DMS79 (cell line): ENCODE measurements at places on chromosomes 16 and 17.

DNA sequence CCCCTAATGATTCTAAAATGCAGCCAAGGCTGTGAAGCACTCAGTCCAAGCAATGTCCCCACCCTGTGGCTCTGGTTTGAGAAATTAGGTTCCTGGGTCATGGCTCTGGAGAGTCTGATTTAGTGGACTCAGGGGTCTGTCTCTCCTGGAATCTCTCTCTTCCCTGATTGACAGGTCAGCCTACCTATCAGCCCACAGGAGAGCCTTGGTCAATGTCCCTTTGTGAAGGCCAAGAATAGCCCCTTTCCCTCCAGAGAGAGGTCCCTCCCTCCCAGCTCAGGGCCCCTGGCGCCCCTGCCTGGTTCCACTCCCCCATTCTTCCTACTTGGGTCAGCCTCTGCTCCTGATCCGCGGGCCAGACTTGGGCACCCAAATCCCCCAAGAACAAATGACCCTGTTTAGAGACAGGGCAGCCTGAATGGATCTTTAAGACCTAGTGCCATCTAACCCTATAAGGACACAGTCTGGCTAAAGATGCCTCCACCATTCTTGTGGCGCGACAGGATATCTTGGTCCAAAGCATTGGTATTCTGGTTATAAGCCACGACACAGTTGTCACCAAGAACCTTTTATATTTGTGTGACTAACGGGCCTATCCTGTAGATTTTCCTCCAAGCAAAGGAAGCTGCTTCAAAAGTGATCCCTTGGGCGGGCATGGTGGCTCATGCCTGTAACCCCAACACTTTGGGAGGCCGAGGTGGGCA is 38.3 kb upstream of the PRSS54 start:
- DNase-seq: no peak

DNA sequence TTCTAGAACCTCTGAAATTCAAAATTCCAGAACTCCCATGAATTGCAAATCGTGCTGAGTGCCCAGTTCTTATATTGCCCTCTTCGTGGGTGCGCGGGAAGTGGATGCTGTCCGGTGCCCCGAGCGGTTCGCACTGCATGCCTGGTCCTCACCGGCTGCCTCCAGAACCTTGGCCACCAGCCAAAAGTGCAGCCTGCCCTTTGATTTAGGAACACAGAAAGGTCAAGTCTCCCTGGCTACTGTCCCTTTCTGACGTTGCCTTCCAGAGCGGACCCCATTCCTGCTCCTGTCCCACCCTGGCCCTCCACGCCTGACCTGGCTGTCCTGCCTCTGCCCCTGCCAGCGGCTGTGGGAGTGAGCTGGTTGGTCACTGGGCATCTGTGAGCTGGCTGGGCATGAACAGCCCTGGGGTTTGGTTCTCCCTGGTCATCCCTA is 9.7 kb downstream of the NEUROD2 start:
- DNase-seq: no peak

DNA sequence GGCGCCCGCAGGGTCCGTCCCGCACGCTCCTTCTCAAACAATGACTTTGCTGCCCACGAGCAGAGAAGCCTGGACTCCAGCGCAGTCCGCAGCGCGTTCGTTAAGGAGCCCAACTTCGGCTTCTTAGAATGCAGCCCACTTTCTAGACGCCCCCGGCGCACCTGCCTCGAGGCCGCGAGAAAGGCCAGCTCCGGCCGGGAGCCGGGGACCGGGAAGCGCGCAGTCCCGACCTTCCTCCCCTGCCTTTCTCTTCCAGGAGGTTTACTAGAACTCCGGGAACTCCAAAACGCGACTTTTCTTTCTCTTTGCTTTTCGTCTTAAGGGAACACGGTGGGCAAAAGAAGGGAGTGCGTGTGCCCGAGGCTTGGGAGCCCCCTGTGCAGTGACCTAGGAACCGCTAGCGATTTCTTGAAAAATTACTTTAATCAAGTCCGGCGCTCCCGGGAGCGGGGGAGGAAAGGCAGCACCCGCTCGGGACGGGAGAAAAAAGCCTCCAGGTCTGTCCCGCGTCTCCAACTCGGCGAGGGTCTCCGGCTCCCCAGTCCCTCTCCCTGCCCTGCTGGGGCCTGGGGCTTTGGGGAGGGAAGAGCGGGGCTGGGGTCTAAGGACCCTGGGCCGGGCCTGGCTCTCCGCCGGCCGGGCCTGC is 2.6 kb downstream of the HNF1B start:
- DNase-seq: no peak

DNA sequence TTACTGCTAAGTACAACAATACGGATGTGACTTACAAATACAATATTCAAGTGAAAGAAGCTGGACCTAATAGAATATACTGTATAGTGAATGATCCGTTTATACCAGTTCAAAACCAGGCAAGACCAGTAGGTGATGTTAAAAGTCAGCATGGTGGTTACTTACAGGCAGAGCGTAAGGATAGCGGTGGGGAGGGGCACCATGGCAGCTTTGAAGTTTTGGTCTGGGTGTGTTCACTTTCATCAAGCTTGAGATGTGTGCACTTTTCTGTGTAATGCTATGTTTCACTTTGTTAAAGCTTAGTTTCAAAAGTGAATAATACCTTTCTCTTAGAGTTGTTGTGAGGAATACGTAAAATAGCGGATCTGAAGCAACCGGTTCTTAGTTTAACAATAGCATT is 16.5 kb upstream of the SLC35G3 start:
- no peak for DNase-seq

DNA sequence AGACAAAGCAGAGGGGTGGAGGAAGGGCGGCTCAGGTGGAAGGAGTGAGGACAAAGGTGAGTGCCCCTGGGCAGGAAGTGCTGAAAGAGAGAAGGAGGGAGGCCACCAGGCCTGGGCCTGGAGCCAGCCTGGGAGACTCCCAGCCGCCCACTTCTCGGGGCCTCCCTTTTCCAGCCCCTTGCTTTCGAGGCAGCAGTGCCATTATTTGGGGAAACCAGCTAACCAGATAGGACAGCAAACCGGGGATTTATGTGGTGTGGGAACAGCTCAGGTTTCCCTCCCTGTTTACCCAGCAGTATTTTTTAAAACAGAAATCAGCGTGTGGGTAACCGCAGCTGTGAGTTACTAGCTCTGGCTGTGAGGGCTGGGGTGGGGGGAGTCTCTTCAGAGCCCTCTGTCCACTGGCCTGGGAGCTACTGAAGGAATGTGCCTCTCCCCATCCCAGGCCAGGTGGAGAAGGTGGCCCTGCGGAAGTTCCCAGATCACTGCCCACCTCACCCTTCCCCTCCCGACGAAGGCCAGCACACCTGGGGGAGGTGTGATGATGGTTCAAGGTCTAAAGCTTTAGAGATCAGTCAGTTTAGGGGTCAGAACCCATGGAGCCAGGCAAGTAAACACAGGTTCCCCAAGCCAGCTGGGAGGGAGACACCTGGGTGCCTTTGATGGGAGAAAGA is 8.4 kb upstream of the MEOX1 start:
- DNase-seq: peak; percentile 33

DNA sequence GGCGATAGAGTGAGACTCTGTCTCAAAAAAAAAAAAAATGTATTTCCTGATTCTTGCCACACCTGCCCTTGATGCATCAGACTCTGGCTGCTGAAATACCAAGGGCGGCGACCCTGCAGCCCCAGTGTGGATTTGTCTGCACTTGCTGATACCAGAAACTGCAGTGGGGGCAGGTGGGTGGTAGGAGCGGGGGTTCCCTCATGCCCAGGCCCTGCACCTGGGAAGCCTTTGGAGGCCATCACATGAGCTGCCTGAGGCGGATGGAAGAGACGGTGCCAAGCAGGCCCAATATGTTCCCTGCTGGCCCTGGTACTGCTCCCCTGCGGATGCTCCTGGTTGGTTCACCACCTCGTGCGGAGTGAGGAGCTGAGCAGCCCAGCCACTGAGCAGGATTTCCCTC is 50.6 kb downstream of the MARF1 start:
- DNase-seq: no peak

- no peak for DNase-seq
Observed at GRCh38 chr17:39848600-39848999, 15.5 kb downstream of the IKZF3 start.

DNA sequence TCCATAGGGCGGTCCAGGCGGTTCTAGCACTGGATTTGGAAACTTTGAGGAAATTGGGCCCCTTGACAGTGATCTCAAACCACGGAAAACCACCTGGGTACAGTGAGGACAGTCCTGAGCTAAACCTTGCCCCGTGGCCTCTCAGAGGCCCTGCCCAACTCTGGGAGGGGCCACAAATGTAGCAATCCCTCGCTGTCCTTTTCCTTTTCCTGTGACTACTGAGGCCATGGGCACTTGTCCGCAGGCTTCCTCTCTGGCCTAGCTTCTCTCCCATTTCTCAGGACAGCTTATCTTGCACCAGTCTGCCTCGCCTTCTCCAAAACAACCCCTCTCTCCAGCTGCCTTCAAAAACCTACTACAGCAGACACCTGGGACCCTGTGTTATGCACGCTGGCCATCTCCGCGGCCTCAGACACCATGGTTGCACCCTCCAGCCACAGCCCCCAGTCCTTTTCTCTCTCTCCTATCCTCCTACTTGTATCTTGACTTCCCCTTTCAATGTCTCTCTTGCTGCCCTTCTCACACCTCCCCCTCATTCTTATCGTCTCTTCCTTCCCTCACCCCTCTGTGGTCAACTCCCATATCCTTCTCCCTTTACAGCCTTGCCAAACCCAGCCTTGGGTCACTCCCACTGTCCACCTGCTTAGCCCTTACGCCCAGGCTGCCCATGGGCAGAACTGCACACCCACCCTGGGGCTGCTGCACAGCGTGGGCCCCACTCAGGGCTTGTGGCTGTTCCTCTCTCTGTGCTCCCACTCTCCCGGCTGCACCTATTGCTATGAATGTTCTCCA is 7.6 kb downstream of the SCPEP1 start:
- no peak for DNase-seq

DNA sequence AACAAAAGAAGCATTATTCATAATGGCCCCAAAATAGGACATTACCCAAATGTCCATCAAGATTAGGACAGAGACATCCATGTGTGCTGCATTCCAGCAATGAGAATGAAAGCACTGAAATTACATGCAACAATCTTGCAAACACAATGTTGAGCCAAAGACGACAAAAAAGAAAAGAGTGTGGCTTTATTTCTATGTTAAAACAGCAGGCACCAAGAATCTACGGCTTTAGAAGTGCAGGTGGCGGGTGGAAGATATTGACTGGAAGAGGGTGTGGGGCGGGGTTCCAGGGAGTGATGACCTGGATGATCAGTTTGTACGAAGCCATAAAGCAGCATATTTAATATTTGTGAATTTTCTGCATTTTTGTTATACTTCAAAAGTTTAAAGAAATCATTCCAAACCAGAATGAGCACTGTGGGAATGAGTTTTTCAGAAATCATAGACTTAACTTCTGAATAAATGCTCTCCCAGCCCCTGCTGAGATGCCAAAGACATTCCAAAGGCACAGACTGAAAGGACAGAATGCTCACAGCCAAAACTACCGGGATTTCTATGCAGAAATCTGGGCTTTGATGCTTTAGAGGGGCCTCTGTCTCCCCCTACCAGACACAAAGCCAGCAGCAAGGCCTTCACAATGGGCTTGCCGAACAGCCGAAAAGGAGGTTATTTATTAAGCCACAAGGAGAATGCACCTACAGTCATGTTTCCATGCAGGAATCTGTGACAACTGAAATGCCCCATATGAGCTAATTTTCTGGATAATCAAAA is 361.6 kb downstream of the GRIN2A start:
- DNase-seq: no peak

- DNase-seq: no peak
Observed at GRCh38 chr16:89965447-89966225, 17.1 kb downstream of the DEF8 start.

GRCh38 chr17:34859652-34860051 is 101.6 kb downstream of the CCT6B start:
- DNase-seq: no peak

DNA sequence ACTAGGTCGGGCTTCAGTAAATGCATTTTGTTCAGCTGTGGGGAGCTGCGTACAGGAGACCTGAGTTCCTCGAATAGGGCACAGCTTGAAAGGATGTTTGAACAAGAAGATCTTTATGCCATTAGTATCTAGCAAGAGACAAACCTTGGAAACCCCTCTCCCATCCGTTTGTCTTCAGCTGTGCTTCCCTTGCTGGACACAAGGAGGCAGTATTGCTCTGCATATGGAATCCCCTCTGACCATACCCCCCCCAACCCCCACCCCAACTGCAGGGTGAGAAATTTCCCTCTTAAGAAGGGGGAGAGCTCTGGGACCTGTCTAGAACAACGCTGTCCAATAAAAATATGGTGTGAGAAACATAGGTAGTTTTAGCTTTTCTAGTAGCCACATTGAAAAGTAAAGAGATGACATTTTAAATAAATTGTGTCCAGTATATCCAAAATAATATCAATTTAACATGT is 1.6 kb downstream of the MRM1 start:
- DNase-seq: peak; percentile 43

GRCh38 chr17:41647940-41648410 is 23.6 kb upstream of the KRT17 start:
- DNase-seq: peak; percentile 76

DNA sequence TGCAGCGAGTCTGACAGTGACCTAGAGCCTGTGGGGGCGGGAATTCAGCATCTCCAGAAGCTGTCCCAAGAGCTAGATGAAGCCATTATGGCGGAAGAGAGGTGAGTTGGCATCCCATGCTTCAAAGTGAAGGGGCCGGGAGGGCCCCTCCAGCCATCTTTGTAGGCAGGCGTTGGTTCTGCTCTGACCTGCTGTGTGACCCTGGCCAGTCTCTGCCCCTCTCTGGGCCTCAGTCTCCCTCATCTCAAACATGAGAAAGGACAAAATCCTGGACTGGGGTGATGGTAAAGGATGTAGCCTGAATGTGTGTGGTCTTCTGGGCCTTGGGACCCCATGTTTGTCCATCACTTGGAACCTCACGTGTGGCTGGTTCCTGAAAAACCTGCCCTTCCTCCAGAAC is 5.1 kb downstream of the PIMREG start:
- no peak for DNase-seq

DNA sequence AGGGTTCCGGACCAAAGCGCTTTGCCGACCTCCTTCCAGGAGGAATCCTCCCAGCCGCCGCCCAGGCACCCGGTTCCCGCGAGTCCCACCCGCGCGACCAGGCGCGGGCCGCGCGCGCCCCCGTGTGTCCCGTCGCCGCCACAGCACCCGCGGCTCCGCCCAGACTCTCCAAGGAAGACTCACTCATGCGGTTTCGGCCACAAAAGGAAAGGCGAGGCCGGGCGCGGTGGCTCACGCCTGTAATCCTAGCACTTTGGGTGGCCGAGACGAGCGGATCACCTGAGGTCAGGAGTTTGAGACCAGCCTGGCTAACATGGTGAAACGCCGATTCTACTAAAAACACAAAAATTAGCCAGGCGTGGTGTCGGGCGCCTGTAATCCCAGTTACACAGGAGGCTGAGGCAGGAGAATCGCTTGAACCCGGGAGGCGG is 3.5 kb upstream of the PKMYT1 start:
- DNase-seq: peak; percentile 44

- no peak for DNase-seq
Observed at GRCh38 chr17:17876959-17877528, 40.3 kb upstream of the SREBF1 start.

DNA sequence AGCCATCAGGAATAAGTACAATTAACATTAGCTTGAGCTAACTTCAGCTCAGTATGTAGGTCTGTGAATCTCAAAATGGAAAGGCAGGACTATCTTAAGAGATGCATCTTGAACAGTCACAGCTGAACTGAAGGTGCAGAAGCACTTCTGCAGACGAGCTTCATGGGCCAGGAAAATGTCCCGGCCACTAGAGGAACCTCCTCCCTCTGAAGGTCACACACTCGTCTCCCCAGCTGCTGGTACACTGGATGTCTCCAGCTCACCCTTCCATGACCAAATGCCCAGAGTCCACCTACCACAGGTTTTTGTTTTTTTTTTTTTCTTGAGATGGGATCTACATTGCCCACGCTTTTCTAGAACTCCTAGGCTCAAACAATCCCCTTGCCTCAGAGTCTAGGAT is 33.2 kb downstream of the WDR59 start:
- no peak for DNase-seq
